AG09319 (cell line): ENCODE measurements at places on chromosomes 3 and 15.

DNA sequence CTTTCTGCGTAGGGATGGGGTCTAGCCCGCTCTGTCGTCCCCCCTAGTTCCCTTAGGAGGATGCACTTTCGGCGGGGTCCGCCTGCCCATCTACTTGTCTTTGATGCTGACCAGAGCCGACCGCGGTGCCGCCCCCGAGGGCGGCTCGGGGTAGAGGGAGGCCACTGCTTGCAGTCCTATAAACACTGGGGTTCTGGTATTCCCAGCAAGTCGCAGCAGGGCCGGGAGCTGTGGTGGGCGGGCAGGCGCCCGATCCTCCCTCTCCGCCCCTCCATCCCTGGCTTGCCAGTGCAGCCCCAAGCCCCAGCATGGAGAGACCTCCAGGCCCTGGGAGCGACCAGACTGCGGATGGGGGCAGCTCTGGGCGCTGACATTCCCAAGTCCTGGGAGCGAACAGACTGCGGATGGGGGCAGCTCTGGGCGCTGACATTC is 830 bp downstream of the SEMA4B start:
- no peak for DNase-seq

- DNase-seq: no peak
Observed at GRCh38 chr3:146468234-146468633, 1.1 kb downstream of the PLSCR2 start.

- no peak for DNase-seq
Observed at GRCh38 chr15:31261266-31262142, 65.1 kb upstream of the KLF13 start.

GRCh38 chr15:88833731-88834100 is 30.5 kb downstream of the ACAN start:
- DNase-seq: no peak

DNA sequence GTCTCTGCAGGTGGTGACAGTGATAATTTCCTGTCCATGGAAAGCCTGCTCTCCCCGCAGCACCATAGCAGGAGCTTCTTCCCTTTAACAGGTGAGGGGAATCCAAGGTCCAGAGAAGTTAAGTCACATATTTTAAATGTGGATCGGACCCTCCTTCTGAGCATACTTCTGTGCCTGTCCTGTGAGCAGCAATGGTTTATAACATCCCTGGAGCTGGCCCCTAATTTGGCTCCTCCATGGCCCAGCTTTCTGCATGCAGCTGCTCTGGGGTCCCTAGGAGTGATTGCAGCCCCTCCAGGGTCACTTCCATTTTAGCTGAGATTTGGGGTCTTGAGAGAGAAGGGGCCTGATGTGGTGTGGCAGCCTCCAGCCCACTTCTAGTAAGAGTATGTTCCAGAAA is 127.8 kb downstream of the EEFSEC start:
- DNase-seq: no peak

DNA sequence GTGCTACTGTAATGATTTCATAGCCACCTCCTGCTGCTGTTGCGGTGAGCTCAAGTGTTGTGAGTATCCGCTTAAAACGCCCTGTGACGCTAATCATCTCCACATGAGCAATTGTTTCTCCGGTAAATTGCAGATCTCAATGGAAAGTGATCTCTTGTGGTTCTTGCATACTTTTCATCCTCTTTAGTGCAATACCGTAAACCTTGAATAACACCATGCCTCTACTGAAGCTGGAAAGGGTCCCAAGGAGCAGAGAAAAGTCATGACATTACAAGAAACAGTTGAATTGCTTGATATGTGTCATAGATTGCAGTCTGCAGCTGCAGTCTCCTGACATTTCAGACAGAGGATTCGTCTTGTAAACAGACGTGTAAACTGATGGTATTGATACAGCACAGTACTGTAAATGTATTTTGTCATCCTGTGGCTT is 6.0 kb upstream of the CEMIP start:
- DNase-seq: no peak

- DNase-seq: no peak
Observed at GRCh38 chr3:52010431-52010830, 14.7 kb upstream of the RPL29 start.

DNA sequence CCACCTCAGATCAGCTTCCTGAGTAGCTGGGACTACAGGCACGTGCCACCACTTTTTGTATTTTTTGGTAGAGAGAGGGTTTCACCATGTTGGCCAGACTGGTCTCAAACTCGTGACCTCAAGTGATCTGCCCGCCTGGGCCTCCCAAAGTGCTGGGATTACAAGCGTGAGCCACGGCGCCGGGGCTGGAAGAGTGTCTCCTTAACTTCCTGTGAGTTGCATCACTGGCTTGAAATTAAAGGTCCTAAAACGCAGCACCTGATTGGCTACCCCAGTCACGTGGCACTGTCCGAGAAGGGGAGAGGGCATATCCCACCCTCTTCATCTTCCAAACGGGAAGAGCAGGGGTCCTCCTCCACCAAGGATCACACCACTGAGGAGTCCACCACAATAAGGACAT is 5.5 kb upstream of the FAM174B start:
- DNase-seq: no peak

- no peak for DNase-seq
Observed at GRCh38 chr3:65642883-65643282, 395.8 kb downstream of the MAGI1 start.

GRCh38 chr3:186193534-186194450 is 84.9 kb upstream of the ETV5 start:
- DNase-seq: no peak

GRCh38 chr15:91067036-91067435 is 33.0 kb upstream of the SV2B start:
- DNase-seq: no peak

DNA sequence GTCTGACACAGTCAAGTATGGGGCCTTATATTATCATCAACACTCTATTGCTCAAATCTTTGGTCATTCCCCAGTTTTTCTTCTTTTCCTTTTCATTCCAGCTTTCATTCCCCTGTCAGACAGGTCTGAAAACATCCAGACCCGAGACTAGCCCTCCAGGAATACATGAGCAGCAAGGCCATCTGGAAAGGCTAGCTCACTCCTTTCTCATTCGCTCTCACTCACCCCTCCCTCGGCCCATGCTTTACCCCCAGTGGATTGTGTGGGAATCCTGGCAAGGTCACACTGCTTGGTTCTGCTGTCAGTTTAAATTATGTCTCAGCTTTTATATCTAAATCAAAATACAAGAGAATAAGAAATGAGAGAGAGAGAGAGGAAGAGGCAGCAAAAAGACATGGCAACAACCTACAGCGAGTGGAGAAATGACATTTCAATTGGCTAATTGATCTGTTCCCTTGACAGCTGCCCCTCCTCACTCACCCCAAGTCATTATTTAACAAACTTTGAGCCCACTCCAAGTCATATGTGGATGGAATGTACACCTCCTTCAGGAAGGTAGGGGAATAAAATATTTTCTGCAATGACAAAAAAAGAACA is 962.2 kb downstream of the TUSC7 start:
- DNase-seq: no peak

- no peak for DNase-seq
Observed at GRCh38 chr3:194120789-194121770, 14.9 kb upstream of the HES1 start.

DNA sequence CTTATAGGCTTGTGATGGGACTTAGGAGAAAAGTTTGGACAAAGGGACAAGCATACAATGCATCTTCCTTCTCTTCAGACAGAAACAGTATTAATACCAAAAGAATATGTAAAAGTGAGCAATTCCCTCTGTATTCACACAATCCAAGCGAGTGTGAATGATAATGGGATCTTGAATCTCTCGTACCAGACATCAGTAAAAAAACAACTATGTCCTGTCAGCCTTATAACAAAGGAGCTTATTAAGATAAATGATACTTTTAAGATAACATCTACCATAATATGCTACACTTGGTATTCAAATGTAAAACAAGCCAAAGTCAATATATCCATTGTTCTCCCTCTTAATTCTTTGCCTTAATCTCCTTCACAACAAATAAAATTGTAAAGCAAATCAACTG is 288.6 kb upstream of the CNTN6 start:
- DNase-seq: no peak

DNA sequence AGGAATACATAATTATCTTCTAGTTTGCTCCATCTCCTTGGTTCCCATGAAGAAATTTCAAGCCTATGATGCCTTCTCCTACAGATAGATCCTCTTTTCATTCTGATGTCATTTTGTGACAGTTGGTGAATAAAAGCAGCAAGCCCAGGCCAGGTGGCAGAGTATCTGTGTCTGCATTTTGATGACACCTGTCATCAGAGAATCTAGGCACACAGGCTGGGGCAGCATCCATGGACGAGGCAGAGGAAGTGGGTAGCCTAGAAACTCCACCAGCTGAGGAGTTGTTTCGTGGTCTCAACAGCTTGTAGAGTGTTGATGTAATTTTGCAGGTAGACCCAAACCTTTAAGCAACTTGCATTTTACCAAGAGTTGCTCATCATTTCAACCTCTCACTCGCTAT is 269.8 kb downstream of the FEZF2 start:
- DNase-seq: no peak

DNA sequence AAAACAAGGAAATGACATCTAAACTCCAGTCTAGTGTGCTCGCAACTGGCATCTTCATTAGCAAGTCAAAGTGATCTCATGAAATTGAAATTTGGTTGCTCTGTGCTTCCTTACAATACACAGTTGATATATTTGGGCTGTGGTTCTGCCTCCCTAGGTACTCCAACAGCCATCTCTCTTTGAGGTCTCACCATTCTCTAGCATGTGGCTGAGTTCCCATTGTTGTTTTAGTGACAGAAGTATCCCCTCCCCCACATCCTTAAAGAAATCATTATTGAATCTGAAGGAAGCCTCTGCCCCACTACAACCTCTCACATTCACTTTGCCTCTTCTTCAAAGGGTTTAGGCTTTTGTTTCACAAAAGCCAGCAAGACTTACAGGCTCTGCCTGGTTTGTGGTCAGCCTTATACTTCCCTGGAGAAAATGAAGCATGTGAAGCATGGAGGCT is 516.5 kb downstream of the NLGN1 start:
- DNase-seq: no peak

GRCh38 chr3:123696808-123697207 is 112.0 kb upstream of the HACD2 start:
- no peak for DNase-seq

GRCh38 chr3:194389269-194389668 is 9.8 kb downstream of the GP5 start:
- no peak for DNase-seq

DNA sequence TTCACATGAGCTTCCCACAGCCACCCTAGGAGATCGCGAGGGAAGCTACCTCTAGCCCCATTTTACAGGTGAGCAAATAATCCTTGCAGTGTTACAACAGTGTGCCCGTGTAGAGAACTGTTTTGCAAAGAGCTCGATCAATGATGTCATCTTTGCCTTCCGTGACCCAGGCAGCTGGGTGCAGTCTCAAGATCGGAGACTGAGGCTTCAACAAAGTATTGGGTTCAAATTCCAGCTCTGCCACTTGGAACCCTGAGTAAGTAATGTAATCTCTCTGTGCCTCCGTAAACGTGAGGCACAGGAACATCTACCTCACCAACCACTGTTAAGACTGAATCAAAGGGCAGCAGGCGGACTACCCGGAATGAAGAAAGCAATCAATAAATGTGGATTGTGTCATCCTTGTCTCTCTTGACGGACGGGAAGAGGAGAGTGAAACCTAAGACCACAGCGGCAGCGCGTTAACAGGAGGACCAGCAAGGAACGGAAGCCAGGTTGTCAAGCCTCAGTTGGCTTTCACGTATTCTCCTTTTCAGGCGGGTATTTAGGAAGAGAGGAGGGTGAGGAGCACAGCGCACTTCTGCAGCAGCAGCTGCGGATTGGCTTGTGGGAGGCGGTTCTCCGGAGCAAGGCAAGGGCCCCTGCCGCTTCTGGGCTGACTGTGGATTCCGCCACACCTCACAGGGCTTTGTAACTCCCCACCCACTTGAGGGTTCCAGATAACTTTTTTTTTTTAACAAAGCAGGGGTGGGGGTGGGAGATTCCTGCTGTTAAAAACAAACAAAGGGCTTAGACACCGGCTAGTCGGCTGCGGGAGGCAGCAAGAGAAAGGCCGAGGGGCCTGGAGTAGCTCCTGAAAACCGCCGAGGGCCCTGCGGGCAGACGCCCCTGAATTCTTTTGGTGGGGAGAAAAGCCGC is 1.5 kb upstream of the SMAD3 start:
- DNase-seq: no peak

GRCh38 chr3:125151442-125151817 is 61.1 kb downstream of the SLC12A8 start:
- no peak for DNase-seq

DNA sequence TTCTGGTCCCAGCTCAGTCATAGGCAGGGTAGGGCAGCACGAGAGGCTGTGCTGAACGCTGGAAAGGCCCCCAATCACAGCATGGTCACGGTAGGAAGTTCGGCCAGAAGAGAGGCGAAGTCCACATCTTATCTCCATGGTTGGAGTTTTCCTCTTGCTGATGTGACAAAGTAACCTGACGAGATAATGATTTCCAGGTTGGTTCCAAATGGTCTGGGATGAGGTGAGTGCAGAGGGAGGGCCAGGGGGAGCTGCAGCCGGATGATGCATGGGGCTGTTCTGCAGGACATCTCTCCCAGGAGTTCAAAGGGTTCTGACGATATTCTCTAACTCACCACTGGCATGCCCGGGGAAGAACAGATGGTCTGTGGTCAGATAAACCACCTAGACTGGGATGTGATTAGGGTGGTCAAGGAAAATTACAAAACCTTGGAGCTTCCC is 83.2 kb upstream of the WNT5A start:
- no peak for DNase-seq

DNA sequence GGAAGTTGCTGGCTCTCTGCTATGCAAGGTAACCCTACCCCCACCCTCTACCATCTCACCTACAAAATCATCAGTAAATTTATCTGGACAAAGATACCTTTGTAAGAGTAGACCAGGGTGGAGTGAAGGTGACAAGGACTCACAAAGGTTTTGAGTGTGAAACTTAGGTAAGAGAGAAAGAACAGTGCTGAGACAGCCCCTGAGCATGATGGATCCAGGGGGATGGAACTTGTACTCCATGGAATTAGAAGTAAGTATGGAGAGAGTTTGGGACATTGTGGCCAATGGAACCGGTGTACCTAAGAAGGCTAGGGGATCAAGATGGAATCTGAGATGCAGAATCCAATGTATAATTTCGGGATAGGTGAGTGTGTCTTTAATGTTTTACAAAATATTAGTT is 153.0 kb upstream of the NSMCE3 start:
- DNase-seq: no peak

DNA sequence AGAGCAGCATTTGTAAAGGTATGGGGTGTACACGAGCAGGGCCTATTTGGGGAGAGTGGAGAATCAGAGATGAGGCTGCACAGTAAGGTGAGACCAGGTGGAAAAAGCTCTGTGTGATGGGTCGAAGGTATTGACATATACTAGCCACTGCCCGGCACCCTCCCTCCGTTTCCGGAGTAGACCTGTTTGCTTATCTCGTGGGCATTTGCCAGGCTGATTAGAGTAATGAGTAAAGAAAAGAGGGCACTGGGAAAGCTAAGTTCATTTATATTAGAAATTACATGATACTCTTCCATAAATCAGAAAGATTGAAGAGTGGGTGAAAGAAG is 46.2 kb upstream of the ATG7 start:
- DNase-seq: no peak

- no peak for DNase-seq
Observed at GRCh38 chr3:137692803-137693431, 71.2 kb upstream of the SOX14 start.

- no peak for DNase-seq
Observed at GRCh38 chr3:54642147-54642546, 285.7 kb downstream of the LRTM1 start.

GRCh38 chr15:90851114-90851513 is 17.3 kb upstream of the FURIN start:
- no peak for DNase-seq
